Amygdala (tissue), 56 donors: ENCODE measurements at places on chromosomes 6 and 20.

GRCh38 chr20:50197463-50198179 is 7.0 kb downstream of the CEBPB start:
- DNase-seq, result no peak

DNA sequence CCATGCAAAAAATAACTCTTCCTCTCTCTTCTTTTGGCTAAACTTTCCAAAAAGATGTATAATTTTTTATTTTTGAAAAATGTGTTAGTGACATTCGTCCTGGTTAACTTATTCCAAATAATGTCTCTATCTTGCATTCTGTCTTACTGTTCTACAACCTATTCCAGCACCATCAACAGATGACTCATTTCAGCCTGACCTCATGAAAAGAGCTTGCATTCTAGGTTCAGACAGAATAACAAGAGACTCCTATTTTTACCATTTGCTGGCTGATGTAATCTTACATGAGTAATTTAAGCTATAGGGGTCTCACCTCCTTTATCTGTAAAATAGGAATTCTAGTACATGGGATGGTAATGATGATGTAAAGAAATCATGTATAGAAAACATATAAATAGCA is 109.0 kb downstream of the FUT9 start:
- DNase-seq, result no peak

- no peak for DNase-seq
These were observed 258.5 kb downstream of the HIVEP2 start for GRCh38 chr6:142686507-142686887.

DNA sequence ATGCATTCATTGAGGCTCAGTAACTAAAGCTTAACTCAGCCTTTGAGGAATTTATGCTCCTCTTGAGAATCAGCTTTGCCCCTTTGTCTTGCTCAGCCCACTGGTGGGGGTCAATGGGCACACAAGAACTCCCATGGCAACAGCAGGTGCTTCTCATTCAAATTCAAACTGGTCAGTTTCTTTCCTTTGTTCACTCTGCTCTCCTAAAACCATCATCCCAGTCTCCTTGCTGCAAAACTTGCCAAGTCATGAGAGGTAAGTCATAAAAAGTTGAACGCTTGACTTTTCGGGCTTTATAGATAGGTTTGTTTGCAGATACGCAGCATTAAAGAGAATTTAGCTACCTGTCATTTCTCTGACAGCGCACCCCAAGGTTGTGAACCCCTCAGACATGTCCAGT is 146.8 kb downstream of the TFAP2A start:
- no peak for DNase-seq

GRCh38 chr20:24960302-24960801 is 11.3 kb downstream of the CST7 start:
- no peak for DNase-seq

- DNase-seq, result no peak
These were observed 32.9 kb upstream of the GATA5 start for GRCh38 chr20:62508641-62509051.

- no peak for DNase-seq
These were observed 5.5 kb upstream of the PKIB start for GRCh38 chr6:122604676-122605075.

- no peak for DNase-seq
These were observed 1.3 kb downstream of the LKAAEAR1 start for GRCh38 chr20:64082820-64083377.

- no peak for DNase-seq
These were observed 152.2 kb downstream of the BACH2 start for GRCh38 chr6:90144396-90144795.

DNA sequence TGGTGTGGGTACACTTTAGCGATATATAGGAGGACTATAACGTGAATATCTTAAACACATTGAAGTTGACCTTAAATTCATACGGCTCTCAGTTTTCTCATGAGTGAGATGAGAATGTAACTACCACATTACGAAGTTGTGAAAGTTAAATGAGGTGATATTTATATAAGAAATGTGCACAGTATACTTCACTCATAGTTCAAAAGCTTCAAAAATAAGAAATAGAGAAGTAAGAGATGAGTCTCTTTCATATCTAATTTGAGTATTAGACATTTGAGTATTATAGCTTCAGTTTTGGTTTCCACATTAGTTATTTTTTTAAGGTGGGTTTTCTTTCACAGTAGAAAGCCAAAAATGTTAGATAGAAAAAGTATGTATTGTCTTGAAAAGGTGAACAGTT is 183.3 kb downstream of the NKAIN2 start:
- no peak for DNase-seq

GRCh38 chr6:81792826-81793225 is 40.3 kb upstream of the TENT5A start:
- DNase-seq, result no peak

DNA sequence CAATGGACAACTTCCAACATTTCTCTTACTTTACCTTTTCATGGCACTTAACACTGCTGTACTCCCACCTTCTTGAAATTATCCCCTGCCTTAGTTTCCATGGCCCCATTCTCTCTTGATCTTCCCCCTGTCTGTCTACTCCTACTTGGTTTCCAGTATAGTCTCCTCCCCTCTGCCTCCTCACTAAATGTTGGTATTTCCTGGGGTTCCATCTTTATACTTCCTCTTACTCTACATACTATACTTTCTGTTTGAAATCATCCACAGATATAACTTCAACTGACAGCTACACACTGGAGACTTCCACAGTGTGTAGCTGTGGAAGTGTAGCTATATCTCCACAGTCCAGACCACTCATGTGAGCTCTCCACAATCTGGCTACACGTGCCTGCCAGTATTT is 13.5 kb downstream of the ZHX3 start:
- DNase-seq, result no peak

GRCh38 chr6:47028835-47029360 is 13.2 kb downstream of the ADGRF1 start:
- DNase-seq, result no peak

GRCh38 chr6:104252276-104252675 is 607.4 kb downstream of the HACE1 start:
- DNase-seq, result no peak

DNA sequence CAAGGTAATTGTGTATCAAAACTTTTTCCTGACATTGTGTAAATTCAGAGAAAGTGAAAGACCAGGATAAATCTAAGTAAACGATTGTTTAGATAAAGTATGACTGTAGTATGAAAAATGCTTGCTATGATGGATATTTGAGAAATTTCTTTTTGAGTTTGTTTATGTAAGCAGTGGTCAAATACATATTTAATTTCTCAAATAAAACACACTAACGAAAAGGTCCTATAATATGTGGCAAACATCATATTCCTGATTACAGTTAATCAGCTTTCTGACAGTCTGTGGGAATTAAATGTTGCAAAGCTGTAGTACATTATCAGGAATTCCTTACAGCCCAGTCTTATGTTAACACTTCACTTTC is 636.9 kb downstream of the MMUT start:
- DNase-seq, result no peak

GRCh38 chr6:130517444-130517931 is 151.7 kb downstream of the TMEM200A start:
- DNase-seq, result no peak

DNA sequence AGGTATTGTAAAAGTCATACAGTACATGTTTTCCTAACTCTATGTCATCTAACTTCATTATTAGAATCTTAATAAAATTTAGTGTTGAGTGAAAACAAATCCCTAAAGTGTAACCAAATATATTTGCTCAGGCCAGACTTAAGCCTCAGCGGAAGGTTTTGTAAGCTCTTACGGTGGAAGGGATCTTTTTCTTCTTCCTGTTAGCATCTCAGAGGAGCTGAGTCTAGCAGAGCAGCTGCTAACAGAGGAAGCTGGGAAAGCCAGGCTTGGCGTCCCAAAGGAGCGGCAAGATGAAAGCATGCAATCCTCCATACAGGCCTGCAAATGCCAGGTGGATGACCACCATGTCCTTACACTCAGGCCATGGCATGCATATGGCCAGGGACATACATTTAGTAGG is 72.4 kb downstream of the ADTRP start:
- no peak for DNase-seq

GRCh38 chr6:73514746-73515110 is 6.1 kb downstream of the EEF1A1 start:
- DNase-seq, result no peak

DNA sequence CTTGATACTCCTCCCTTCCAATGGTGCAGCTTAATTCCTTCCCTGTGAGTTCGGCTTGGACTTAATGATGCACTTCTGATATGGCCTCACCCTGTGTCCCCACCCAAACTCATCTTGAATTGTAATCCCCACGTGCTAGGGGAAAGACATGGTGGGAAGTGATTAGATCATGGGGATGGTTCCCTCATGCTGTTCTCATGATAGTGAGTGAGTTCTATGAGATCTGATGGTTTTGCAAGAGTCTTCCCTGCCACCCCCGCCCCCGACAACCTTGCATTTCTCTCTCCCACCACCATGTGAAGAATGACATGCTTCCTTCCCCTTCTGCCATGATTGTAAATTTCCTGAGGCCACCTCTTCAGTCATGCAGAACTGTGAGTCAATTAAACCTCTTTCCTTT is 50.3 kb upstream of the HLA-G start:
- DNase-seq, result no peak

DNA sequence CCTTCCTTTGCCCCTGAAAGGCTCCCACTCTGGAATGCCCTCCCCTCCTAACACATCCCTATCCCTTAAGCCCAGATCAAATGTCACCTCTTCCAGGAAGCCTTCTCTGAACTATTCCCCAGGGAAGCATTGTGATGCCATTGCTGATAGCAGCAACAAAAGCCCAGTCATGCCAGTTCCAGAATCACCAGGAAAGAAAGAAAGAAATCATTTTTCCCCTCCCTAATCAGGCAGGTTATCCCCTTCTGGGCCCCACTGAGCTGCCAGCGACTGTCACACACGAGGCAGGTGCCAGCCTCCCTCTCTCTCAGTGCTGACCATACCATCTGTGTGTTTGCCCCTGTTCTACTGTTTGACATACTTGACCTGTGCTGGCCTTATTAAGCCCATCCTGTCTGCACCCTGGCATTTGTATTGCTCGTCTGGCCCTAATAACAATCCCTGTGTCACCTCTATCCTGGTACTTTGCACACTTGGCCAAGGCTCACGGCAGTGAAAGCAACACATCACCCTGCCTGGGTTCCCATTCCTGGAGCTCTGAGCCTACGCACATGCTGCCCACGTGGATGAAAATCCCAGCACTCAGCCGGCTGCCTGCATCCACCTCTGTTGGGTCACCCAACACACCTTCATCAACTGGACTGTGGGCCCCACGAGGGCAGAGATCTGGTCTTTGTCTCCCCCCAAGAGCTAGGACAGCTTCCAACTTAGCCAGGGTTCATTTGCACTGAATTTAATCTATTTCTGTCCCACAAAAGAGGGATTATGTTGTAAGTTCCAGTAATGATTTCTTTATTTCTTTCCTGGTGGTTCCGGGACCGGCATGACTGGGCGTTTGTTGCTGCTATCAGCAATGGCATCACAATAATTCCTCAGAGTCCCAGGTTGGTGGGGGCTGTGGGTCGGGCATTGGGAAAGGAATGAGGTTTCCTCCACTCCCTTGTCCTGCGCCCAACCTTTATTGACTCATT is 5.3 kb upstream of the BPIFB1 start:
- no peak for DNase-seq
